ENCODE measurements at places on chromosomes 6 and 20.

DNA sequence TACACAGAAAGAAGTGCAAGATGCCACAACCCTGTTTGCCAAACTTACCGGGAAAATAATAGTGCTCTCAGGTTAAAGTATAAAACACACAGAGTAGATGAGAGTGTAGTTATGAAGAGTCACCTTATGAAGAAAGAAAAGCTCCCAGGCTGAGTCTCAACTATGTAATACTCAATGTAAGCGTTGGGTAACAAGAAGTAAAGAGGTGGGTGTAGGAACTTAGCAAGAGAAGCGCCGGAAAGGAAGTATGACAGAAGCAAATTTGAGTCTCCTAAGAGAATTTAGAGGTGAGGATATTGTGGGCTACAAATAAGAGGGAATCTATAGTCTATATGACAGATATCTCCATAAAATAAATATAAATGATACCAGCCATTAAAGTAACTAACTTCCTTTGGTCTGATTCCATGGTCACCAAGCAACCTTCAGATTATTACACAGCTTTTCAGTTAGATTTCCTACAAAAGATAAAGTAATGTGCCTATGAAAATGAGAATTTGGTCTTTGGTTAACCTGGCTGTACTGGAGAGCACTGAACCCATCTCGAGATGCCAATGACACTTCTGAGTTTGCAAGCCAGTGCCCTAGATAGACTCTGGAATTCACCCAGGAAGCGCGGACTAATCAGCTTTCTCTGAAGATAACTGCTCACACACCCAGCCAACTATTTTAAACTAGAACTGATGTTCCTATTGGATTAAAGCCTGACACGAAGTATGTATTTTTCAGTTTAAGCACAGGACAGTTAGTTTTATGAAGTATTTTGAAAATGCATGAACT, 1.8 kb downstream of the TUBE1 start:
- no peak for DNase-seq

GRCh38 chr6:139257291-139257690, 34.5 kb downstream of the TXLNB start:
- no peak for DNase-seq

DNA sequence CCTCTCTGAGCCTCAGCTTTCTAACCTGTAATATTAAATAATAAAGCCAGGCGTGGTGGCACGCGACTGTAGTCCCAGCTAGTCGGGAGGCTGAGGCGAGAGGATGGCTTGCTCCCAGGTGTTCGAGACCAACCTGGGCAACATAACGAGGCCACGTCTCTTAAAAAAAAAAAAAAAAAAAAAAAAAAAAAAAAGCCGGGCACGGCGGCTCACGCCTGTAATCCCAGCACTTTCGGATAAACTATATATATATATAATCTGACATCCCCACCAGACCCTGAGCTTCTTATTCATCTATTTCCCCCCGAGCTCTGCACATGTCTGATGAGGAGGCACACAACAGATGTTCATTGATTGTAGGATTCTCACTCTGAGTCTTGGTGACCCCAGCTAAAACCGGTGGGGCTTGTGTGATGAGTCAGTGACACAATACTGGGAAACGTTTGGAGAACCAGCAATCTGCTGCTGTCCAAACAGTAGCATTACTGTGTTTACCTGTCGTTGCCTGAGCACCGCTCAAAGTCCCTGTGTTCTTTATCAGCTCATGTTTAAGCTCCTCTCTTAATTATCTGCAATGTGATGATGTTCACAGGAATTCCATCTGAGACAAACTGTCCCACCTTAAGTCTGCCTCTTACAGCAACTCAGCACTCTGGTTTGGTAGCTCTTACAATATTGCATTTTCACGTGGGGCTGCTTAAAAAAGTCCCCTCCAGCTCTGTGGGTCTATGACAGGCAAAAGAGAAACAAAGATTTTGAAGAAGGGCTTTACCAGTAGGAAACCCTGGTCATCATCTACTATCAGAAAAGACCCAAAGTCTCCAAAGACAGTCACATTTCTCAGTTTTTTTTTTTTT, 1.0 kb upstream of the SPATA2 start:
- peak; percentile 98 for DNase-seq

- DNase-seq: no peak
Measured at GRCh38 chr20:1888796-1889463, 6.3 kb upstream of the SIRPA start.

GRCh38 chr20:17453592-17453991, 77.6 kb downstream of the BFSP1 start:
- no peak for DNase-seq

- peak; percentile 1 for DNase-seq
Measured at GRCh38 chr6:117306227-117306790, 41.0 kb downstream of the VGLL2 start.

- no peak for DNase-seq
Measured at GRCh38 chr20:58682656-58683531, 9.7 kb upstream of the NPEPL1 start.

GRCh38 chr6:7993952-7994351, 70.2 kb downstream of the BLOC1S5 start:
- peak; percentile 40 for DNase-seq

- peak; percentile 45 for DNase-seq
Measured at GRCh38 chr6:27517928-27518787, 45.3 kb upstream of the ZNF184 start.

DNA sequence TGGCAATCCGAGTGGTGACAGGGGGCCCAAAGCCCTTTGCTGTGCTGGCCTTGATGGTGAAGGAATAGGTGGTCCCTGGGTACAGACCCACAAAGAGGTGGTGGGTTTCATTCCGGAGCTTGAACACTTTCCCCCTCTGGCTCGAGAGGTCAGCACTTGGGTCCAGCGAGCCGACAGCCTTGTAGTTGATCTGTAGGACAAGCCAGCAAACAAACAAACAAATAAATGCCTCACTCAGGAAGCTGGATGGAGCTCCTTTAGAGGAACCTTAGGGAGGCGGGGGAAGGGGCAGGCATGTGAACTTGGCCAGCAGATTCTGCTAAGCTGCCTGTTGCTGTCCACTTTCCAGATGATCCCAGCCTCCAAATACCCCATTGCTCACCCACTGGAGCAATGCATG, 733.9 kb upstream of the CHD6 start:
- no peak for DNase-seq

DNA sequence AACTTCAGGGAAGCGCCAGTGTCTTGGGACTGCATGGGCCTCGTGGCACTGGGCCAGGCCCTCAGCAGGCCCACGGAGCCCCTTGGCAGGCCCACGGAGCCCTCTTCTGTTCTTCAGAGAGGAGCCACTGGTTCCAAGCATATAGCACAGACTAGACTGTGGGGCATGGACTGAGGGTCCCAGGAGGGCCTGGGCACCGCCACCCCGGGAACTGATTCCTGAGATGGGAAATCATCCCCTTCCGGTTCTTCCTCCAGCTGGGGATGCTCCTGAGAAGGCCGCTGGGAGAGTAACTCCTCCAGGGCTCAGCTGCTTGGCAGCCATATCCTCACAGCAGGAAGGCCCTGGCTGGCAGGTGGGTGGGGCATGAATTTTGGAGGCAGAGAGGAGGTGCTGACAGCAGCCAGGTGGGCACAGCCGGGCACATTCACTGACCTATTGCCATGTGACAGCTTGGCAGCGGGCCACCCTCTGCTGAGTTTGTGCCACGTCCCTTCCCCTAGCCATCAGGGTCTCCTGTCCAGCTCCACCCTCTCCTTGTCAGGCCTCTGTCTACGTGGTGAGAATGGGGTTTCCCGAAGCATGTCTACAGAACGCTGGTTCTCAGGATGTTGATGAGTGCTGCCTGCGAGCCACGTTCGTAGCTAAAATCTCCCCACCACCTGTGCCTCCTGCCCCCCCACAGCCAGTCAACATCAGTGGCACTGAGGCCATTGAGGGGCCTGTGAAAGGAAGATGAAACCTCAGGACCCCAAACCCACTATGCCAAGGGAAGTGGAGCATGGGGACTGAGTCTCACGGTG, 152.1 kb downstream of the TAF4 start:
- no peak for DNase-seq

DNA sequence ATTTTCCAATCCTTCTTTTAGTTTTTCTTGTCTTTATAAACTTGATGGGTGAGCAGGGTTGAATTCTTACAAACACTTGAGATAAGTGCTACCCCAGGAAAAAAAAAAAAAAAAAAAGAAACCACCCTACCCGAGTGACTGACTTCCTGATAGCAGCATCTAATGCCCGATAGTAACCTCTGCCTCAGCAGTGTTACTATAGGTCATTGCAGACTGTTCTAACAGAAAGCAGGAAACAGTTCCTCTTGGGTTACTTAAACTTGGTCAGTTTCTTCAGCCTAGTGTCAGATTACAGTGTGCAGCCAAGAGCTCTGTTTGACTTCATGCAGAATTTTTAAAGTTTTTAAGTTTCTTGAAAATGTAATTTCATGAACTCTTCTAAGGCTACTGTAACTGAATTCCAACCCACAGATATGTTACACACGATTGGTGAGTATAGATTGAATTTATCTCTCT, 2.1 kb downstream of the MYLIP start:
- DNase-seq: peak; percentile 87

DNA sequence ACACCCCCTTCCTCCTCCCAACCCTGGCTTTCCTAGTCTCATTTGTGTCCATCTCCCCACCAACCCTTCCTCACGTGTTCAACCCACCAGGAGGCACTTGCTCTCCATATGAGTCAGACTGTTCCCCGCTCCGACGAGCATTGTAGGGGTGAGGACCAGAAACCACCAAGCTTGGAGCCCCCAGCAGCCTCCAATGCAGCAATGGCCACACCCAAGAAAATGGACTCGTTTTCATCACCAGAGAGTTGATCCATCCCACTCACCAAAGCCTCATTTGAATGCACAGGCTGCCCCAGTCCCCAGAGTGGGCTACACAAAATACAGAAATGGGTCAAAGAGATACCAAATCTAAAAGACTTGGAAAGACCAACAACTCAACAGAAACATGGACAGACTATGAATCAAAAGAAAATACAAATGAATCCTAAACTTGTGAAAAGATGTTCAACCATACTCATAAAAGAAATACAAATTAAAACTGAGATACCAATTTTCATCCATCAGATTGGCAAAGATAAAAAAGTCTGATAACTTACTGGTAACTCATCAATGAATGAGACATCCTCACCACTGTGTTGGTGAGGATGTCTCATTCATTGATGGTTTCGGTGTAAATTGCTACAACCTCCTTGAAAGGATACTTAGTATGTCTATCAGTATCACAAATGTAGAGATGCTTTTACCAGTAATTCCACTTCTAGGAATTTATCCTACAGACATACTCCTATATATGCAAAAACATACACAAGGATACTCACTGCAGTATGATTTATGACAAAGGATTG, 68.1 kb downstream of the TRERF1 start:
- DNase-seq: no peak

DNA sequence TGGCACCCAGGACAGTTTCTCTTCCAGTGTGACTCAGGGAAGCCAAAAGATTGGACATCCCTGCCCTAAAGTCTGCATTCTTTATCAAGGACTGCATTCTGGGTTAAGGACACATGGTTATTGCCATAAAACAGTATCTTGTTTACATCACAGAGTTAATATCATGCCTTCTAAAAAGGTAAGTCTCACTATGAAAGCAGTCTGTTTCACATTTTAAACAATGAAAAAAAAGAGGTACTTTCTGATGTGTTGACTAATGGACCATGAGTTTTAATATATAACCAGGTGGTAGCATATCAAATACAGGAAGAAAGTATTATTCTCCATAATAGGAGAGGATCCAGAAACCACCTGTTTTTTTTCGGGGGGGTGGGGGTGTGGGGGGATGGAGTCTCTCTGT, 93.7 kb downstream of the TIAM2 start:
- DNase-seq: no peak

- DNase-seq: peak; percentile 59
Measured at GRCh38 chr20:63497946-63498935, 642 bp downstream of the EEF1A2 start.
